ENCODE measurements at places on chromosomes 5 and 9.

DNA sequence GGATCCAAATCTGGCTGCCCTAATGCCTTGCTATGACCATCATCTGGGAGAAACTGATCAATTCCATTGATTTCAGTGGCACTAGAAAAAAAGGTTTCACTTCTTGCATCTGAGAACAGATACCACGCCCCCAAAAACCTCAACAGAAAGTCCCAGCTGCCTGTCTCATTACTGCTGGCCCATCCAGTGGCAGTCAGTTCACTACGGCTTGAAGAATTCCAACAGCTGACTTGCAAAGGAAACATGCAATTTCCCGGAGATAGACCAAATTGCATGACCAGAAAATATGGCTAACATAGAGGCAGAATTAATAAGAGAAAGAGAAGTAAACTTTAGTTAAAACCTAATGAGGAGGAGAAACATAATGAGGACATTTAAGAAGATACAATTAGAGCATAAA, 48.6 kb downstream of the UGCG start:
- H3K27ac ChIP-seq, result no peak overlapping the region
- no peaks in the 10 kb centered on the region for H3K27me3 ChIP-seq
- no peak for DNase-seq
- H3K36me3 ChIP-seq, result no peaks in the 10 kb centered on the region
- H3K4me3 ChIP-seq, result no peak overlapping the region
- H3K4me1 ChIP-seq, result no peaks in the 10 kb centered on the region

- peak; percentile 76 for DNase-seq
- H3K4me3 ChIP-seq, result no peak overlapping the region
- H3K36me3 ChIP-seq, result no peaks in the 10 kb centered on the region
- peaks cover 26% of the 10 kb centered on the region for H3K4me1 ChIP-seq
These were observed 29.3 kb upstream of the ANKH start for GRCh38 chr5:14900693-14901461.

DNA sequence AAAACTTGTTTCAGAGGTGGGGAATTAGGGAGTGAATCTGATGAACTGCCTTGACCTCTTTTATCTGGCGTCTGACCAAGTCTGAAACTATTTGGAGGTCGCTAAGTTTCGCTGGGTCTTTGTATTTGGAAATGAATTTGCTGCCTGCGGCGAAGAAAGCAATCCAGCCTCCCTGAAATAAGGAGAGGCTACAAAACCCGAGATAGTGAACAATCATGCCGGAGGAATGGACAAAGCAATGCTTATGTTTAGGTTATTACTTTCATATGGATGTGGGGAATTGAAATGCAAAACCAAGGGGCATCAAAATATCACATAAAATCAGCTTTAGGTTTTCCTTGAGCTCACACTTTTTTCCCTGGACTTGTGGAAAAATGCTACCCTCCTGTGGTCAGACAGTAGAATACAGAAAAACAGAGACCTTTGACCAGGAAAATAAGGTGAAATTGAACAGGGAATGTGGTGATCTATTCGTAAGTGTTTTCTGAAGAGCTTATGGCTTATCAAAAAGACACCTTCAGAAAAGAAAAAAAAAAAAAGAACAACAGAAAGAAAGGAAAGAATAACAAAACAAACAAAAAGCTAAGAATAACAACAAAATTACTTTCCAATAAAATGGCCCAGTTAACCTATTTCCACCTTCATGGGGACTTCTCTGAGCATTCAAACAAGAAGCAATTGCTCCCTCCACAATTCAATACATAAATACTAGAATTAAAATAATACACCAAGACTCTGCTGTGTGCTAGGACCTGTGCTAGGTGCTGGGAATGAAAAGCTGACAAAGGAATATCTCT, 68.6 kb upstream of the DPYSL3 start:
- H3K4me3 ChIP-seq, result no peak overlapping the region
- H3K4me1 ChIP-seq, result peaks cover 6% of the 10 kb centered on the region
- no peaks in the 10 kb centered on the region for H3K27me3 ChIP-seq
- H3K27ac ChIP-seq, result no peak overlapping the region
- no peak for DNase-seq

DNA sequence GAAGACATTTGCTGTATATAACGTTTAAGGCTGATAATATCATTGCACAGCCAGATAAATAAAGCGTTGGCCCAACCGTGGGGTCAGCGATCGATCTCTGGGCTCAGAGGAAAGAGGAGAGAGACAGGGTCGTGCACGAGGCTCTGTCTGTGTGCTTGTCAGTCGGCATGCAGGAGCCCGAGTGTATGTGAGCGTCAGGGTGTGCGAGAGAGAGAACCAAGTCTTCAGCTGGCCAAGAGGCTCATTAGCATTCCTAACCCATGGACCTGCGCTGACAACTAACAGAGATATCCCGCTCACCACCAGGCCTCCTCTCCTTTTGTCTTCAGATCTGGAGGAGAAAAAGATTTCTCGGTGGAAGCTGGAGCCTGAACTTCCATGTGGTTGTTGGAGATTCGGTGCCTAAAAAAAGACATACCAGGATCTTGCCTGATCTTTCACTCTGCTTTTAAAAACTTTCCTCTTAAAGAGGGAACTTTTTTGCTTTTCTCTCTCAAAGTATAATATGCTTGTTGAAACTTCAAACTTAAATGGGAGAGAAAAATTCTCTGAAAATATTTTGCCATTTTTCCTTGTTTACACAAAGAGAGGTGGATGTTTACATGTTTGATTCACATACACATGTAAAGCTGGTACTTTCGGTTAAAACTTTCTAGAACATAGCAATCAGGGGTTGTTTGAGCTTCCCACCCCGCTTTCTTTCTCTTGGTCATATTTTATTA, 16.5 kb downstream of the NR2F1 start:
- H3K27ac ChIP-seq, result peak overlapping the region; percentile 85
- peaks cover 18% of the 10 kb centered on the region for H3K27me3 ChIP-seq

DNA sequence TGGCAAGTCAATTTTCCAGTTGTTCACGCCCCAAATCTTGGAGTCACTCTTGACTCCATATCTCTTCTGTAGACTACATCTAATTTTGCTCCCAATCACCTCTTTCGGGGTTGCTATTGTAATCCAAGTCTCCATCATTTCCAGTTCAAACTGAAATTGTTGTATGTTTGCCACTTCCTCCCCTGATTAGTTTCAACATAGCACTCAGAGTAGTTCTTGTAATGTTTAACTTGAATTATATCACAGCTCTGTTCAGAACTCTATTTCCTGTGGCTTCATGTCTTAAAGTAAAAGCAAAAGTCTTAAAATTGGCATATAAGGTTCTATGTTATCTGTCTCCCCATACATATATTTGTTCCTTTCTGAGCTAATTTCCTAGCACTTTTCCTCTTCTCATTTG, 348.5 kb upstream of the RIOK2 start:
- no peaks in the 10 kb centered on the region for H3K36me3 ChIP-seq
- no peak for DNase-seq
- H3K4me1 ChIP-seq, result no peaks in the 10 kb centered on the region
- no peaks in the 10 kb centered on the region for H3K27me3 ChIP-seq

DNA sequence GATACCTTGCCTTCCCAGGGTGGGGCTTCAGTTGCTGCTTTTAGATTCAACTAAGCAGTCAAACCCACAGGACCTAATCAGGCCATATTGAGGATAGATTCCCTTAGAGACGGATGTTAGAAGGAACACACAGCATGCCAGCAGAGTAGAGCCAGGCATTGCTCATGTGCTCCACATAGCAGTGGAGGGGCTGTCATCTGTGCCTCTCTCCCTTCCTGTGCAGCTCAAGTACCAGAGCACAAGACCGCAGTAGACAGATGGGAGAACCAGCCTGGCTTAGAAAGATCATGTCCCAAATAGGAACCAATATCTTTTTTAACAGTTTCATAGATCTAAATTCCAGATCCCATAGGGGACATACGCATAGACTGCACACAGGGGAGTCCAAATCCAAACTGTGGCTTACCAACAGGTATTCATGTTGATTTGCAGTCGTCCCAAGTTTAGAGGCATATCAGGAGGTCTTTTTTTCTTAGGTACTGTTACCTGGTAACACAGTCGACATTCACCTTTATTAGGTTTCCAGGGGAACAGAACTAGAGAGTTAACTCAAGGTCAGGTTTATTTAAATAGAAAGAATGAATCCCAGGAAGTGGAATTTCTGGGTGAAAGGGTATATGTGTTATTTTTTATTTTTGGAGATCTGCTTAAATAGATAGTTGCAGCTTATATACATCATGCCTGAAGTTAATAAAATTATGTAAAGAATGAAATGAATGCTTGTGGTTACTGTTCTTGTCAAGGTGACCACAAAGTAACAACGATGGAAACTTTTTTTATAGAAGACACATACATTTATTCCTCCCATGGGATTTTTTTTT, 43.5 kb upstream of the PCAT7 start:
- DNase-seq, result no peak
- no peak overlapping the region for H3K4me3 ChIP-seq
- H3K27ac ChIP-seq, result no peak overlapping the region

DNA sequence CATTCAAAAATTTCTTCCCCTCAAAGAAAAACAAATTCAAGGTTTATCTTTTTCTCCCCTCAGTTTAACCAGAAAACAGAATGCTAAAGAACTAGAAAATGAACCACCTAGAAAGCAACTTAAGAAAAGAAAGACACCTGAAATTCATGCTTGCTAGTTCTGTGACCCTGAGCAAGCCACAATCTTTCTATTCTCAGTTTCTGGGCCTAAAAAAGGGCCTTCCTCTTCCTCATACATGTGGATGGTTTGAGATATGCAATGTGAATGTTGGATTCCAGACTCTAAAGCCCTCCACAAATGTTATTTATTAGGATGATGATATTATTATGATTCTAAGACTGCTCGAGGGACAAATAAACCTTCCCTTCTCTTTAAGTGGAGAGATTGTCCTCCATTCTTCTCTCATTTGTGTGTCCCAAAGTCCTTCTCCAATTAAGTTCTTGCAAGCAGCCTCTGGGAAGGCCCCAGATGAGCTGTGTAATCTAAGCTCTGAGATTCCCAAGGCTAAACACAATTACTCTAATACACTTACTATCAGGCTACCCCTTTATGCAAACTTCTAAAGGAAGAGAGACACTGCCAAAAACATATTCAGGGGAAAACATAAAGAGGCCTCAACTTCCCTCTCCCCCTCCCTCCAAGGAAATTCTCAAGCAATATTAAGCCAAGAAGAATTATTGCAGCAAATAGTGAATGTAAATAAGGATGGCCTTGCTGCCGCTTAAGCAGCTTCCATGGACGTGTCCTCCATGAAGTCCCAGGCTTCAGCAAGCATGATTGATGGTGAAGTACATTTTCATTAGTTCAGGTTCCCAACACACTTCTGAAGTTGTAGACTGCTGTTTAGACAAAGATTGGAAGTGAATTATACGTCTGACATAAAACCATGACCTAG, 80.2 kb downstream of the PRKACG start:
- H3K27ac ChIP-seq, result no peak overlapping the region
- no peaks in the 10 kb centered on the region for H3K27me3 ChIP-seq
- no peaks in the 10 kb centered on the region for H3K4me1 ChIP-seq
- no peak for DNase-seq
- H3K4me3 ChIP-seq, result no peak overlapping the region
- no peaks in the 10 kb centered on the region for H3K36me3 ChIP-seq

- no peaks in the 10 kb centered on the region for H3K4me1 ChIP-seq
- no peak overlapping the region for H3K4me3 ChIP-seq
- no peaks in the 10 kb centered on the region for H3K27me3 ChIP-seq
- H3K27ac ChIP-seq, result peak overlapping the region; percentile 80
- H3K36me3 ChIP-seq, result peaks cover 5% of the 10 kb centered on the region
- no peak for DNase-seq
These were observed 19.6 kb downstream of the MFAP3 start for GRCh38 chr5:154058055-154059038.

DNA sequence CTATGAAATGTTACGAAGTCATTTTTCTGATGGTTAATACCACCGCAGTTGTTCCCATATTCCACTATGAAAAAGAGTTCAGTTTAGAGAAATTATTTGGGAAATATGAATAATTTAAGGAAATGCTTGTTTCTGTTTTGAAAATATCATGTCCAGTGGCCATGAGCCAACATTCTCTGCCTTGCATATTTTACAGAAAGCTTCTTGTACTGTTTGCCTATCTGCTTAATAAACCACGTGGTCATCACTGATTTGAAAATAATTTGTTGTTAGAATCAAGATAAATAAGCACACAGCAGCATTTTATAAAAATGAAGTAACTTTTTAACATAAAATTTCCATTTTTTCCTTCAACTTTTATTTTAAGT, 381.5 kb upstream of the CDH18 start:
- H3K27me3 ChIP-seq, result no peaks in the 10 kb centered on the region
- DNase-seq, result no peak
- H3K27ac ChIP-seq, result no peak overlapping the region
- H3K4me1 ChIP-seq, result no peaks in the 10 kb centered on the region
- H3K4me3 ChIP-seq, result no peak overlapping the region

DNA sequence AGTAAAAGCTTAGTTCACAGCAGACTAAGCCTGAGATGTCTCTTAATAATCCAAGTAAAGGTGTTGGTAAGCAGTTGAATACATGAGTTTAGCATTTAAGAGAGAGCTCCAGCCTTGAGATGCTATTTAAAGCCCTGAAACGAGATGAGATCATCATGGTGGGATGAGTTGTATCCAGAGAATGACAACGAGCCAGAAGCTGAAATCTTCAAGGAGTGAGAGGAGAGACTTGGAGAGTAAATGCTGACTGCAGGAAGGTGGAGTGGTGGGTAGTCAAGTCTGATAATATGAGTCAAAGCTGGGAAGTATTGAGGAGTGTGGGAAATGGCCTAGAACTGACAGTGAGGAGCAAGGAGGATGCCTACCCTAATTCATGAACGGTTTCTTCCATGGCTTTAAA, 53.7 kb downstream of the PLAC8L1 start:
- H3K4me1 ChIP-seq, result peaks cover 11% of the 10 kb centered on the region
- no peak overlapping the region for H3K4me3 ChIP-seq
- H3K36me3 ChIP-seq, result no peaks in the 10 kb centered on the region
- H3K27me3 ChIP-seq, result no peaks in the 10 kb centered on the region
- no peak for DNase-seq

- H3K36me3 ChIP-seq, result no peaks in the 10 kb centered on the region
- H3K27me3 ChIP-seq, result peaks cover 4% of the 10 kb centered on the region
- H3K4me3 ChIP-seq, result no peak overlapping the region
- no peak for DNase-seq
- no peaks in the 10 kb centered on the region for H3K4me1 ChIP-seq
- no peak overlapping the region for H3K27ac ChIP-seq
These were observed 3.5 kb downstream of the LAMC3 start for GRCh38 chr9:131012396-131012917.

- H3K4me1 ChIP-seq, result no peaks in the 10 kb centered on the region
- no peak for DNase-seq
- no peak overlapping the region for H3K4me3 ChIP-seq
- H3K27ac ChIP-seq, result no peak overlapping the region
- no peaks in the 10 kb centered on the region for H3K27me3 ChIP-seq
- no peaks in the 10 kb centered on the region for H3K36me3 ChIP-seq
These were observed 121.7 kb downstream of the FOCAD start for GRCh38 chr9:20805766-20806165.

Data from right atrium auricular region (tissue), 2 donors.